ENCODE measurements at places on chromosomes 5 and 9.

- DNase-seq: no peak
Observed at GRCh38 chr5:73122875-73123810, 2.8 kb downstream of the TMEM171 start.

DNA sequence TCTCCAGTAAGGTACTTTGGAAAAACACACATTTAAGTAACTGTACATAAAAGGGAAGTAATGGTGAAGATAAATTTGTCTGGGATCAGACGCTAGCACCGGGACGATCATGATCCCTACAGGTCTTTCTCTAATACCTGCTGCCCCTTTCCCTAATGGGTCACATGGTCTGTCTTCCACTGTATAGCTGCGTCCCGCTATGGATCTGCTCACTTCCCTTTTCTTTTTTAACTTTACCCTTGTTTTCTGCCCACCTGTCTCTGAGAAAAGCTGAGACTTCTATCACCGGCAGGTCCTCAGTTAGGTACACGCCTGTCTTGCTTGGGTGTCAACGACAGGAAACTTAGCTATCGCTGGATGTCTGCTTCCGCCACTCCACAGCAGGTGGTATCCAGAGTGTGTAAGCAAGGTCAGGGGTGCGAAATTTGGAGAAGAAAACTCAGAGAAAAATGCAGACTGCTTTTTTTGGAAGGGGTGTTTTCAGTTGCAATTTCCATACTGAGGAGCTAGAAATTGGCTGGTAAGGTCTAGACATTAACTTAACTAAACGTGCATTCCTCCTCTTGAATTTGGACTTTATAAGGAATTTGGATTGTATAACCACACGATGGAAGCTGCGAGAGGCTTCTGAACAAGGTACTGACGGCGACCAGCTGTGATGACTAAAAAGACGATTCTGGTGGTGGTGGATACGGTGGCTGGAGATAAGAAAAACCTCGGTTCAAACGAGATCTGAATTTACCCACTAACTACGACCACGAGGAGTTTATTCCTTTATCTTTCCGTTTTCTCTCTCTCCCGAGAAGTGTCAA lies 1.1 kb upstream of the ICE1 start:
- DNase-seq: peak; percentile 33

DNA sequence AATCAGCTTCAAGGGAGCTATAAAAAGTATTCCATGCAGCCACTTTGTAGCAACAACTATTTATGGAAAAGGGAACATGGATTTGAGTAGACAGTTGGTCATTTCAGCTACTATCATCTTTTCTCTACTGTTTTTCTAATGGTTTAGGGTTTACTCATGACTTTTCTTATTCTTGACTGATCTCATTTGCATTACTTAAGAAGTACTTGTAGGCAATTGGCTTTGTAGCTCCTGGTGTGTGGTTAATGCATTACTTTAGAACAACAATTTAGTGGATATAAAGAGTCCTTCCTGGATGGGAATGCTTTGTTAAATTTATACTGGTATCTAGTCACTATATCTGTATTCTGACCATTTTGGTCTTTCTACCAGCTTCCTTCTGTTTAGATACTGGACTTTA lies 59.8 kb upstream of the NTRK2 start:
- no peak for DNase-seq

DNA sequence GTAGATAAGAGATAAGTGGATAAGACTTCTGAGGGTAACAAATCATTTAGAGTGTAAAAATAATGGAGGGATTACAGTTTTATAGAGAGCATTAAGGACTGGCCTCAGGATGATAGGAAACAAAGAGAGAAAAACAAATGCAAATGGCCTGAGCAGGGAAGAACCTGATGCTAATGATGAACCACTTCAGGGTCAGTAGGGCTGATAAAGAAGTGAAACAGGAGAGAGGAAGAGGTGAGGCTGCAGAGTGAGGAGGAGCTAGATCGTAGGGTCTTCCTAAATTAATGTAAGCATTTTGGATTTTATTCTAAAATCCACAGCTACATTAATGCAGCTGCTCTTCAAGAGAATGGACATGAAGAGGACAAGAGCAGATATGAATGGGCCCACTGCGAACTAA lies 698.0 kb upstream of the MEF2C start:
- DNase-seq: no peak

DNA sequence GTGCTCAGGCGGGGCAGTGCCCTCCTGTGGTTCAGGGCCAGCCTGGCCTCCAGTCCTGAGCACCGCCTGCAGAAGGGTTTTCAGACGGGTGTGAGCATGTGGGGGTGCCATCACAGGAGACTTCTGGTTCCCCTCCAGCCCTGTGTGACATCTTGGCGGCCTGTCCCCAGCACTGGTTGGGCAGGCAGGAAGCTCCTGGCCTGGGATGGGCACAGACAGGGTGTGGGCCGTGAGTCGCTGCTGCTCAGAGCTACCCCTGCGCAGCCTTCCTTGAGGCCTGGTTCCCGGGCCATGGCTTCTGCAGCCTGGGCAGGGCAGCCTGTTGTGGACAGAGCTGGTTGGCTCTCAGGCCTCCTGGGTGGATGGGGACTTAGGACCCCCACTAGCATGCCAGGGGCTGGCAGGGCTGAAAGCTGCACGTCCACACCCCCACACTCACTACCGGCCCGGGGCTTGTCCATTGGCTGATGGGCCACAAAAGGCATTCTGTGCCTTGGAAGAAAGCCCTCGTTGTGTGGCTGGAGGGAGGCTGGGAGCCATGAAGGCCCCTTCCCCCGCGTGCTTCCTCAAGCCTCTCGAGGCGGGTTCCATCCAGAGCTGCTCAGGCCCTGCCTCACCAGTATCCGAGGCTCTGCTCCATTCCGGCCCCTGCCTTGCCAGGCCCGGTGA lies 58.7 kb downstream of the RXRA start:
- no peak for DNase-seq

DNA sequence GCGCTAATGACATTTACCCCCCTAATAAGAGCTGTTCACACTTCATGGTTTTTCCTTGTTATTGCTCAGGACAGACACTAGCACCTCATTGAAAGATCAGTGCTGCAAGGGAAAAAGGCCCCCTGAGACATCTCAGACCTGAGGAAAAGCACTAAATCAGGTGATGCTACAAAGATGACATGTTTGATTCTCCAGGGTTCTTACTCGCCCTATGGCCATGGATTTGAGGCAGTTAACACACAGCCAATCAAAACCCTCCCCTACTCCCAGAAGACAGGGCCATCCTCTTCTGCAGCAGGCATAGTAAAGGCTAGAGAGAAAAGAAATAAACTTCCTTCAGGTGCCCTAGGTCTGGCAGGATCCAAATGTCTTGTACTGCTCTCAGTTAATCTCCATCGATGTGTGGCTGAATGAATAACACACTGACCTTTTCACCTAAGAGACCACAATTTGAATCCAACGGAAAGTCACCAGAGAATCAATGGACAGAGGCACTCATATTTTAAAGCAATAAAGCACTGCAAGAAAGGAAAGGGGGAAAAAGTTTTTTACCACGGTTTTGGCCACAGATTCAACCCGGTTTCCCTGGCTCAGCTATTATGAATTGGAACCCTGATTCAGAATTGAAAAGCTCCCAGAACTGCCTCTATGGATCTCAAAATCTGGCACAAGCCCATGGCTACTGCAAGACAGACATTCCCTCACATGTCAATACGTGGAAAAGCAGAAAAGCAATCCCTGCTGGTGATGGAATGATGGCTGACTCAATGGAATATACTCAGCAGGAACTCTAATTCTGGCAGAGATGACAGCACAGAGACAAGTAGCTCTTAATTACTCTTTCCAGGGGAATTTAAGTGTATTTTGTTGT lies 329.5 kb downstream of the BNC2 start:
- DNase-seq: no peak

DNA sequence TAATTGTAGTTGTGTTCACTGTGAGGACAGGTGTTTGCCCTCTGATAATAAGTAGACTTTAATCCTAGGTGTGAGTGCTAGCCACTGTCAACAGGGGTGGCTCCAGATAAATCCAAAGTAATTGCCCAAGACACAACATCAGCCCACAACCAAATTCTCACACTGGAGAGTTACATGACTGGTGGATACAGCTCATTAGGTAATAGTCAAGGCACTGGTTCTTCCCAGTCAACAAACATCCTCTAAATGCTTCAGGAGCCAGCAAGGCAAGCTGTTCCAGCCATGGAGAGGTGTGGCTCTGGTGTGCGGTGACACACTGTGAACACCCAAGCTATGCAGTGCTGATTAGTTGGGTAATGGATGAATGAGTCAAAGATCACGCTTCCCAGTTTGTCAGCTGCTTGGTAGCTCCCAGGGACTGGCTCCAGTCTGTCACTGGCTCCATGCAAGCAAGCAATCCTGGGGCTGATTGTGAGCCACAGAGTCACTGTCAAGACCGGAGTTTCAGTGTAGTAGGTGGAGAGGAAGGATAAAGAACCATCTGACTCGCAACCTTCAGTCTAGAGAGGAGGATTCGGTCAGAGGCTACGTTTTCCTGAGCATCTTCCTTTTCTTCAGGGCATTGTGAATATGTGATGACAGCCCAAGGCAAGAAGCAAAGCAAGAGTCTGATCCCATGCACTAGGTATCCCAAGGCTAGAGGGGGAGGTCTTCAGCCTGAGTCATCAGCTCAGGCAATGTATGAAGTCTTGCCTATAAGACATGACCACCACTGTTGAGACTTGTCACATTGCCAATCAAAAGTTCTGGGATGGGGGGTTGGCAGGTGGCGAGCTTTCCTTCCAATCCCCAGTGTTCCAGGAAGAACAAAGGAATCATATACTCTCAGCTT lies 63.1 kb downstream of the UGCG start:
- no peak for DNase-seq

DNA sequence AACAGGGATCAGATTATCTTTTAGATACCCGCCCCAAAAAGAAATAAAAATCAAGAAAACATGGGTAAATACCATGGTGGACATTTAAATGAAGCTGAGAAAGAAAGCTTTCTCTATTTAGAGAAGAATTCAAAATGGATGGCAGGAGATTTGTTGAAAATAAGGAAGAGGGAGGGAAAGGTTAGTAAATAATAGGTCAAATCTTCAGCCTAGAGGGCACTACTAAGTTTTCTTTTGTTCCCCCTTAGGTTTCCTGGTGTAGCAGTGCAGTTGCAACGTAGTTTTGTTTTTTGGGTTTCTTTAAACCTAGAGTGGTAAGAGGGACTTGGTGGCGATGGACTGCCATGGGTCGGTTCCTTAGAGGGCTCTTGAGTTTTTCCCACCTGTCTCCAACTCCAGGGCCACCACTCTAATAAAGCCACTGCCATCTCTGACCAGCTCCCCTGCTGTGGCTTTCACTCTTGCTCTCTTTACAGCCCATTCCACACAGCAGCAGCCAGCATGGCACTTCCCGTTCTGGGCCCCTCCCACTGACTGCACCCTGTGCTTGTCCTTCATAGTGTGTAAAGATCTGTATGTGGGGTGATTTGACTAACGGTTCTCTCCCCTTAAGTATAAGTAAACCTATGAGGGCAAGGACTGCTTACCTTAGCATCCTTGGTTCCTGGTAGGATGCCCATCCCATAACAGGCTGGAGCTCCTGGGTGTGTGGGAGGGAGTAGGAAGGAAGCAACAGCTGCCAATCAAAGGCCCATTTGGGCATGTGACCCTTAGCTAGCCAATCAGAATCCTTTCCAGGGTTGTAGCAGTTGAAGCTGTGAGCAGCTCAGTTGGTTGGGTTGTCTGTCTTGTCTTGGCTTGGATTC lies 118.3 kb downstream of the SLC1A3 start:
- peak; percentile 45 for DNase-seq

GRCh38 chr5:154791535-154791934 lies 36.4 kb downstream of the LARP1 start:
- no peak for DNase-seq

DNA sequence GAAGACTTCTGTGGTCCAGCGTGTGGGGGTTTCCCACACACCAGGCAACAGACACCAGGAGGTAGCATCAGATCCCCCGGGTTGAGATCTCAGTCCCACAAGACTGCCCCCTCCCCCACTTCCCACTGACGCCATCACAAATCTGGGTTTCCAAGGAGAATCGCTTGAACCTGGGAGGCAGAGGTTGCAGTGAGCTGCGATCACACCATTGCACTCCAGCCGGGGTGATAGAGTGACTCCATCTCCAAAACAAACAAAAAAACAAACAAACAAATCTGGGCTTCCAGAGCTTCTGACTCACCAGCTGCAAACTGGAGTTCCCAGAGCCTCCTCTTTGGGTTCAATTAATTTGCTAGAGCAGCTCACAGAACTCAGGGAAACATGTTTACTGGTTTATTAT lies 4.7 kb upstream of the GBGT1 start:
- DNase-seq: no peak

DNA sequence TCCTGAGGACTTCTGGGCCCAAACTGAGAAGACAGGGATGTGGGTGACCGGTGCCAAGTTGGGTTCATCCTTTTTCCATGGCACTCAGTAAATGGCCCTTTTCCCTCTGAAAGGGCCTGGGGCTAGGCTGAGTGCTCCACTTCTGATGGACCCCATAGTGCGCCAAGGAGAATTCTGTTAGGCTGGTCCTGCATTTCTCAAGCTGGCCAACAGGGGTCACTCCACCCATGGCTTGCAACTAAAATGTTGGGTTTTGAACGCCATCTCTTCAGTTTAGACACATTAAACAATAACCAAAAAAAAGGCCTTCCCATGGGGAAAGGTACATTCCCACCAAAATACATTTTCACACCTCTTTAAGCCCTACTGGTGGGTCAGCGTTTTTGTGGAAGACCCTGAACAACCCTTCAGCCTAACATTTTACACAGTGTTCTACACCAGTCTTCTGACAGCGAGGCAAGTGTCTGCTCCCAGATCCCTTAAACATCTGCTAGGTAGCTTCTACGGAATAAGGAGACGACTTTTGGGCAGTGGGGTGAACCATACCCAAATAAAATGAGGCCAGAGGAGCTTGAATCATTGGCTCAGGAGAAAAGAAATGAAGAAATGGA lies 27.3 kb downstream of the CNTFR start:
- no peak for DNase-seq

DNA sequence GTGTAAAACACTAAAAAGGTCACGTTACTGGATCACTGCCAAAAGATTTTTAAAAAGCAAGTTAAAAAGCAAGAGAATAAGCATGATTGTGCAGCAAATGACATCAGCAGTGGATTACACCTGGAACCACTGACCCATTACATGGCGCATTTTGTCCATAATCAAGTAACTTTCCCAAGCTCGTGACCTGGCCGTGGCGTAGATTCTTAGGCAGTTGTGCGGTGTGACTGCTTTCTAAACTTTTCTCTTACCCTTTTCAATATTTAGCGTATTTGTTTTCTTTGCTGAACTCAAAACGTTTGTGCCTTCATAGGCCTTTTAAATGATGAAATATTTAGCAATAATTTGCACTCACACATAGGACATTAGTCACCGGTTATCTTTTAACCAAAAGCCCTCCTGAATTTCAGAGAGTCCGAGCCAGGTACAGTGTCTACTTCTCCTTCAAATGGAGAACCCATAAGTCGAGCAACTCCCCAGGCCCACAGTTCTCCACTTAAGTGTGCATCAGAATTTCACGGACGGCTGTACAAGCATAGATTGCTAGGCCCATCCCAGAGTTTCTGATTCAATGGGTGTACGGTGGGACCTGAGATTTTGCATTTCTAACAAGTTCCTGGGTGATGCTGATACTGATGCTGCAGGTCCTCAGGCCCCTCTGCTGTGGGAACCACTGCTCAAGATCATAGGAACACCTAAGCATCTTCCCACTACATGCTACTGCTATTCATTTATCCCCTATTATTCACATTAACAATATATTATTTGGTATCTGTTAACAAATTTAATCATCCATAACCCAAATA lies 144.4 kb downstream of the GLIS3 start:
- DNase-seq: no peak

Measured in NCI-H446 (cell line).